RWPE1 (cell line): ENCODE measurements at places on chromosomes 16 and 17.

- no peak for DNase-seq
Observed at GRCh38 chr17:29619251-29619650, 3.5 kb downstream of the CORO6 start.

DNA sequence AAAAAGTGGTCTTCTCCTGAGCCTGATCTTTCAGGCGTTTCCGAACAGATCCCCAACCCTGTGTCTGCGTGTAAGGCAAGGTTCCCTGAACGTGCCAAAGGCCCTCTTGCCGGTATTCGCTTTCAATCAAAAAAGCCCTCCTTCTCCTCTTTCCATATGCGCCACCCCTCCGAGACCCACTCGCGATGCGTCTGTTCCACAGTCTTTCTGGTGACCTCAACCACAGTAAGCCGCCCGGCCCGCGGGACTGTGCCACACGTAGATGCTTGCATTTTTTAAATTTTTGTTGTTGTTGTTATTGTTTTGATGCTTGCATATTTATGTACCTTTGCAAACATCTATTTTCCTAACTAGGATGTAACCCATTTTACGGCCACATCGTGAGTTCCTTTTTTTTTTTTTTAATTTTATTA lies 607 bp upstream of the PRPSAP1 start:
- DNase-seq, result no peak

GRCh38 chr16:56275076-56275475 lies 83.8 kb downstream of the GNAO1 start:
- no peak for DNase-seq

- DNase-seq, result no peak
Observed at GRCh38 chr17:8314797-8315763, 5.0 kb downstream of the ARHGEF15 start.

DNA sequence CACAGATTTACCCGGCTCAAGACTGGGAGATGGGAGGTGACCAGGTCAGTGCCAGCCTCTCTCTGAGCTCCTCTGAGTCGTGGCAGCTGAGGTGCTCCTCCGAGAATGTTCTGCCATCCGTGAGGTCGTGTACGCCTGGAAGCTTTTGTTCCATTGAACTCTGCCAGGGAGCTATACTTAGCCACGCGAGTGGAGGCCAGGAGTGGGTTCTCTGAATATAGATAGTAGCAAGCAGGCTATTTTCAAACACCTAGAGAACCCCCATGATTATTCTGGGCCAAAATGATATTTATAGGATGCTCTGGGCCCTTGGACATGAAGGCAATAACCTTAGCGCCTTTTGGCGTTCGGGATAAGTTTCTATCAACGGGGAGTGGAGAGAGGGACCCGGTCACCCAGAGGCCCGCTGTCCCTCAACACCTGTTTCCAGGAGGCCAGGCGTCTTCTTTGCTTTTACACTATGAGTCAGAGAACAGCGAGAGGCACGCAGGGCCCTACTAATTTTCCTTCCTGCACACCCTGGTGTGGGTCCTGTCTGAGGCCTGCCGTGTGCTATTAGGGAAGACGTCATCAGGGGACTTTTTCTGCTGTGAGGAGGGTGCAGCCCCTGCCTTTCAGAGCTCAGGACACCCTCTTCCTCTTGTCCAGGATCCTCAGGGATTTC lies 11.0 kb upstream of the MVD start:
- DNase-seq, result no peak
